ENCODE measurements at places on chromosomes 2 and 18.

- peak; percentile 95 for DNase-seq
These were observed 54.1 kb downstream of the TAF1B start for GRCh38 chr2:9897331-9897737.

DNA sequence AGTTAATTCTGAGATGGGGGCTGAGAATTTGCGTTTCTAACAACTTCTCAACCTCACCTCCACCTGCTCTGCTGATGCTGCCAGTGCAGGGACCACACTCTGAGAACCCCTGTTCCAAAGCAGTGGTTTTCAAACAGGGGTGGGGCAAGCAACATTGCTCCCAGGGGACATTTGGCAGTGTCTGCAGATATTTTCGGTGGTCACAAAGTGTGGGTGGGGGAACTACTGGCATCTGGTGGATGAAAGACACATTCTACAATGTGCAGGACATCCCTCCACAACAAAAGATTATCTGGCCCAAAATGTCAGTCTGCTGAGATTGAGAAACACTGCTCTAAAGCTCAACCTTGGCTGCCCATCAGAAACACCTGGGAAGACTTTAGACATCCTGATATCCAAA lies 188.7 kb upstream of the SATB2 start:
- no peak for DNase-seq

GRCh38 chr18:7840411-7840810 lies 273.3 kb downstream of the PTPRM start:
- DNase-seq: no peak

DNA sequence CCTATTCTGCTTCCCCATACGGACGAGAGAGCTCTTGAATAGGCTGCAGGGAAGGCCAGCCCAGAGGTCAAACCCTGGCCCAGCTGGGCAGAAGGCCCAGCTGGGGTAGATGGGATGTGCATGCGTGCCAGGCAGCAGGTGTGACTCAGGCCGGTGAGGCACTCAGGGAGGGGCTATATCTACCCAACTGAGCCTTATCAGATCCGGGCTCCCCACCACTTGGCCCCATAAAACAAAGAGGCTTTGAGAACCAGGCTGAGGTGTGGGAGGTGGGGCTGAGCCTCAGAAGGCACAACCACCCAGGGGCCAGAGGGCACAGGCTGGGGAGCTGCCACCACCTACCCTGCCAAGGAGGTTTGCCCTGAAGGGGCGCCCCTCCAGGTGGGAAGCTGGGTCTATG lies 8.0 kb upstream of the CFAP65 start:
- DNase-seq: no peak

- no peak for DNase-seq
These were observed 2.4 kb upstream of the IMPA2 start for GRCh38 chr18:11978956-11979355.

- DNase-seq: peak; percentile 8
These were observed 1590.0 kb upstream of the LRRTM1 start for GRCh38 chr2:81894451-81894990.
